ENCODE measurements at places on chromosomes 12 and 14.

- DNase-seq, result peak; percentile 75
Observed at GRCh38 chr12:26630546-26631027, 202.4 kb downstream of the ITPR2 start.

GRCh38 chr12:128408669-128409068 lies 141.7 kb downstream of the TMEM132C start:
- DNase-seq, result no peak

DNA sequence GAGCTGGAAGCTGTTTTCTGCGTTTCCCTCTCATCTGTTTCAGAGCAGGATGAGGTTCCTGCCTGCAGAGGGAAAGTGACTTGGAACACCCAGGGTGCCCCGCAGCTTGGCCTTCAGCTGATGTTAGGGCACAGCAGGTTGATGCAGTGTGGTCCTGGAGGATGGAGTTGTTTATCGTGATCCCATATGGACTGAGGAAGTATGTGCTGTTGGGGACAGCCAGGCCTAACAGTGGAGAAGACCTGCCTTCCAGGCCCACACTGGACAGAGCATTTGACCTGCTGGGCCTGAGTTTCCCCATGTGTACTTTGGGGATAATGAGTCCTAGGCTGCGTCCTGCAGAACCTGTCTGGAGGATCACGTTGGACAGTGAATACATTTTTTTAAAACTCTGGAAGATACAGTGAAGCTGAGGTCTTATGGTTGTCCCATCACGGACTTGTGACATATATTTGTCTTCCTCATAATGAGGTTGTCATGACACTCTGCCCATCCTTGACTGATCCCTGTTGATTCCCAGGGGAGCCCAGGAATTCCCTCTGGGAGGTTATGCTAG lies 12.8 kb downstream of the SERPINA1 start:
- no peak for DNase-seq

- no peak for DNase-seq
Observed at GRCh38 chr12:106229036-106229591, 18.7 kb downstream of the CKAP4 start.

GRCh38 chr12:41514907-41515306 lies 326.8 kb downstream of the PDZRN4 start:
- DNase-seq, result no peak

- DNase-seq, result peak; percentile 61
Observed at GRCh38 chr12:90102957-90103652, 394.5 kb upstream of the ATP2B1 start.

GRCh38 chr12:80200414-80200813 lies 101.1 kb downstream of the OTOGL start:
- DNase-seq, result no peak

- no peak for DNase-seq
Observed at GRCh38 chr14:82667006-82667405, 1133.4 kb upstream of the SEL1L start.

- DNase-seq, result no peak
Observed at GRCh38 chr14:101542391-101542790, 18.9 kb upstream of the DIO3 start.

GRCh38 chr12:80044694-80045046 lies 54.7 kb upstream of the OTOGL start:
- DNase-seq, result peak; percentile 96

- no peak for DNase-seq
Observed at GRCh38 chr12:3892631-3893030, 19.4 kb upstream of the PARP11 start.

- DNase-seq, result no peak
Observed at GRCh38 chr12:29152223-29152868, 3.3 kb downstream of the FAR2 start.

DNA sequence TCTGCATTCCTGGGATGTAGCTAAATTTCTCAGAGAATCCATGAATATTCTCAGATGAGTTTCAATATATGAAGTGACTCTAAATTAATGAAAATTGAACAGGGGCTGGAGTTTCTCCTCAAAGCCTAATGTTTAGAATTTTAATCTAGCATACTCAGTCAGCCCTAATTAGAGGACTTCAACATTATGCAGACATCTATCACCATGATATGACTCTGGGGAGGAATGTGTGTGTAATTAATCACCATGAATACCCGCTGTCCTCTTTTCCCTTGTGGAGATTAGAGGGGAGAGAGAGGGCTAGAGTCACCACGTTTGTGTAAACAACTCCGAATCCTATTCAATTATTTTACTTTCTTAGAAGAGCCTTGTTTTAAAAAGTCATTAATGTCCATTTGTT lies 698.6 kb upstream of the MDGA2 start:
- DNase-seq, result no peak

DNA sequence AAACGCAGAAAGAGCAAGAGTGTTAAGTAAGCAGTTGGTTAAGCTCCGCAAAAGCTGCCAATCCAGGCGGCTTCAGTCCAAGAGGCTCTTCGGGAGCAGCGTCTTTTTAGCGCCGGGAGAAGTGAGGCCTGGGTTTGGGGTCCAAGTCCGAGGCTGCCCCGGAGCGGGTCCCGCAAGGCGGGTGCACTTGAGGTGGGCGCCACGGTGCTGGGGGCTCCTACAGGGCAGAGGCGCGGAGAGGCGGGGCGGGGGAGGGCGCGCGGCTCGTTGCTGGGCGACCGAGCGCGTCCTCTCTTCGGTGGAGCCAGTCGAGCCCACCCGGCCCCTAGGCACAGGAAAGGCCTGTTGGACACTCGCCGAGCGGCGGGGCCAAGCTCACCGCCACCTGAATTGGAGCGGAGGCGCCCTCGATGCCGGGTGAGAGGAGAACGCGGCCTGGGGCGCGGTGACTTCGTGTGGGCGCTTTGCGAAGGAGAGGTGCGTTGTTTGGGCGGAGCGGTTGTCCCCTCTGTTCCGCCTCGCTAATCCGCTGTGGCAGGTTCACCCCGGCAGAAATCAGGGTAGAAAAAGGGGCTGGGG lies 15.6 kb downstream of the TTC6 start:
- no peak for DNase-seq

- no peak for DNase-seq
Observed at GRCh38 chr12:100567945-100568344, 5.5 kb upstream of the GAS2L3 start.

GRCh38 chr12:9051158-9051550 lies 61.8 kb downstream of the KLRG1 start:
- no peak for DNase-seq

GRCh38 chr12:119593578-119594398 lies at the start of gene TMEM233:
TMEM233 (plus strand) TSS chr12:119593774; CDS start chr12:119593849, 75 bp downstream.
- no peak for DNase-seq

GRCh38 chr12:114344831-114345230 lies 61.1 kb downstream of the TBX5 start:
- DNase-seq, result no peak

GRCh38 chr14:89365061-89365801 lies 51.8 kb downstream of the FOXN3 start:
- DNase-seq, result no peak

- DNase-seq, result no peak
Observed at GRCh38 chr12:104750061-104750460, 208.0 kb downstream of the SLC41A2 start.

DNA sequence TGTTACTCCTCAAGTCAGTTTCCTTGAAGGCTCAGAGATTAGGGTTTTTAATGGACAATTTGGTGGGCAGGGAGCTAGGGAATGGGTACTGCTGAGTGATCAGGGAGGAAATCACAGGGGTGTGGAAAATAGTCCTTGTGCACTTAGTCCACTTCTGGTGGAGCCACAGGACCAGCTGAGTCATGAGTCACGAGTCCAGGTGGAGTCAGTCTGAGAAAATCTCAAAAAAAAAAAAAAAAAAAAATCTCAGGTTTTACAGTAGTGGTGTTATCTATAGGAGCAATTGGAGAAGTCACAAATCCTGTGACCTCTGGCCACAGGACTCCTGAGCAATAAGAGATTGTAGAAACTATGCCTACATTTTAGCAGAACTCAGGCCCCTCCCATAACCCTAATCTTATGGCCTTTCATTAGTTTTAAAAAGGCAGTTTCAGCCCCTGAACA lies 28.2 kb upstream of the AMN1 start:
- peak; percentile 52 for DNase-seq

DNA sequence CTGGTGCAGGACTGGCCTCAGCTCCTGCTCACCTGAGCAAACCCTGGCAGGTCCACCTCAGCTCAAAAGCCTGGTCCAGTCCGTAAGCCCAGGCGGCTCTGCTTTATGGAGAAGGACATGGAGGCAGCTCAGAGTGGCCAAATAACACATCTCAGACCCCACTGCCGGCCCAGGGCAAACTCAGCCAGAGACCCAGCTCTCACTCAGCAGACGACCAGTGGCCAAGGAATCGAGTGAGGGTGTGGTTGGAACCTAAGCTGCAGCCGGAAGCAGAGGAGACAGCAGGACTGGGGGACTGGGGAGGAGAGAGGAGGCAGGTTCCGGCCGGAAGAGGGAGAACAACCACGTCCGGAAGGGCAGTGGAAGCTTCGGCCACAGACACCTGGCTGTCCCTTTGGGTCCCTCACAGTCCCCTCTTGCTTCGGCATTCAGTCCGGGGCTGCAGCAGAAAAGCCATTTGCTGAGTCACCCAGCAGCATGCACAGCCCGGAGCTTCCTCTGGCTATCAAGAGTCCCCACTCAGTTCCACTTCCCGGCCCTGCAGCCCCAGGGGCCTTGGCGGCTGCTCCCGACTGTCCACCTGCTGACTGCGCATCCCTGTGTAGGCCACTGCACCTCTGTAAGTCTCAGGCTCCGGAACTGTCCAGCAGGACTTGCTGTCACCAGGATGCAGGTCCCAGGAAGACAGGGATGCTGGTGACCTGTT lies 104.0 kb downstream of the CALM1 start:
- no peak for DNase-seq

DNA sequence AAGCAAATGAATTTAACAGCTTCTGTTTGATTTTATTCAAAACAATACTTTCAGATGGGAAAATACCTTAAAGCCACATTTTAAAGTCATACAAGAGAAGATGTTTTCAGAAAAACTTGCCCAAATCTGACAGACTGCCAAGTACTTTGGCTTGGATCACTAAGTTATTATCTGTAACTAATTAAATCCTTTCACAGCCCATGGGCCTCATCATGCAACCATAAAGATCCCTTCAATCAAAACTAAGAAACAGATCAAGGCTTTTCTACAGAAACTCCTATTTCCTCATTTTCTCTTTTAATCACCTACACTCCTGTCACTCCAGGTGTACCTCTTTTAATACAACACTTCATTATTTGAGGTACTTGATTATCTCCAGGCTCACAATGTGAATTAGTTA lies 28.1 kb downstream of the BLTP3B start:
- DNase-seq, result no peak

GRCh38 chr14:95862243-95862642 lies 14.4 kb upstream of the TUNAR start:
- no peak for DNase-seq

DNA sequence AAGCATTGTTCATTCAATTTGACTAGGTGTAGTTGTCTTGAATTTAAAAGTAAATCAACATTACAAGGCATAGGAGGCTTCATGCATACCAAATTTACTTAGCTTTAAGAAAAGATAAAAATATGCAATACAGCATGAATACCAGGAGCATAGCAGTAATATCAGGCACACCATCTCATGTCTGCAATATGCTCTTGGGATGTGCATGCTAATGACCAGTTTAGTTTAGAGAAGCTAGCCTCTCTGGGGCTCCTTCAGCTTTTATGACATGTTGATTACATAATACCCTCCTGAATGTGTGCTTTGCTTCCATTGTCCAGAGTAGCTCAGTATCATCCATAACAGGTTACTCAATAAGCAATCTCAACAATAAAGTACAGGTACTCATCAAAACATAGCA lies 497.2 kb downstream of the FLRT2 start:
- DNase-seq, result no peak

DNA sequence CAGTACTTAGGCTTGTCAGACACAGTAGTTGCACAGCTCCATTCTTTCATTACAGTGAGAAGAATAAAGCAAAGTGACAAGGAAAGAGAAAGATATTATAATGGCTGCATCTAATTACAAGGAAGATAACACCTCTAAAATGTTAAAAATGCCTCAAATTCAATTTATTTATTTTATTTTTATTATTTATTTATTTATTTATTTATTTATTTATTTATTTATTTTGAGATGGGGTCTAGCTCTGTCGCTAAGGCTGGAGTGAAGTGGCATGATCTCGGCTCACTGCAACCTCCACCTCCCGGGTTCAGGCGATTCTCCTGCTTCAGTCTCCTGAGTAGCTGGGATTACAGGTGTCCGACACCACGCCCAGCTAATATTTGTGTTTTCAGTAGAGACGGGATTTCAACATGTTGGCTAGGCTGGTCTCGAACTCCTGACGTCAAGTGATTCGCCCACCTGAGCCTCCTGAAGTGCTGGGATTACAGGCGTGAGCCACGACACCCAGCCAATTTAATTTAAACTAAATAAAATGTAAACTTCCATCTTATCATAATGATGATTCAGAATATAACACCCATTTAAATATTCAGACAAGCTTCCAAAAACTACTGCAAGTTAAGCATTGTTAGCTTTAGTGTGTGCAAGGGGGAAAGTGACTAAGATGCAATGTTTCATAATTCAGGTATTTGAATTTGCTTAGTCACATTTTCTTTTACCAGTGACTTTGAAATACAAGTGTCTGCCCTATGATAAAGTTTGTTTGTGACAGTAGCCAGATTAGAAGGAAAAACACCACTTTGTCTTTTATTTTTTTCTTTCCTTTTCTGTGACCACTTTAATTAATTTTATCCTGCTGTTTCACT lies 2.4 kb upstream of the CFAP54 start:
- peak; percentile 90 for DNase-seq

DNA sequence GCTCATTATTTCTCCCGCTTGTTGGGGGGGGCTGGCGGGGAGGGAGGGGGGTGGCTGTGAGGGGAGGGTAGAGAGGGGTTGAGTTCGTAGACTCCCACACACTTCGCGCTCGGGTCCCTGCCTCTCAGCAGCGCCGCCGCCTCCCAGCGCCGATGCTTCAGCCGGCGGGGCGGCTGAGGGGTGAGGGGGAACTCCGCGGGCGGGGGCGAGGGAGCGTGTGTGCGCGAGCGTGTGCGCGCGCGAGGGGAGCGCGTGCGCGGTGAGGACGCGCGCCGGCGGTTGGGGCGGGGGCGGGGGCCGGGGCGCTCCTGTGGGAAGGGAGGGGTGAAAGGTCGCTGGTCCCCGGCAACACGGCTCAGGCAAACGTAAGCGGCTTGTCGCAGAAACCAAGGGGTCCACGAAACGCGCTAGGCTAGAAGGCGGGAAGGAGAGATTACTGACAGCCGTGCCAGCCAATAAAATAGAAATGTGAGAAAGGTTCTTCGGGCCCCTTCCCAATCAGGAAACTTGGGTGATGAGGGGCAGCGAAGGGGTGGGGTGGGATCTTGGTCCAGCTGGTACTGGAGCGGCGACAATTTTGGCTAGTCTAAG lies 343 bp upstream of the NOVA1 start:
- peak; percentile 77 for DNase-seq

DNA sequence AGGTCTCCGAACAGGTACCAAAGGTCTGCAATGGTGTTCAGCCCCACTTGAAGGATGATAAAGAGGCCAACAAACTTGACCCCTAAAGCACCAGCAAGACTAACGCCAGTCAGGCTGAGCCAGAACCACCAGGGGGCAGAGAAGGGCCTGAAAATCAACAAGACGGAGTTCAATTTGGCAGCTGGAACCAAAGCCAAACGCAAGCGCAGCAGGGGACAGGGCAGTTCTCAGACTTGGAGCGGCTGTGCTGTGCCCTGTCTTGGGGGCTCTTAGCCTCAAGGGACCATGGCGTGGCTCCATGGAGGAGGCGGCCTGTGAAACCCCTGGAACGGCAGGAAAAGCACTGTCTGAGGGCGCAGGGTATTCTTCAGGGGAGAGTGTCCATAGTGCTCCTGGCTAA lies 19.6 kb downstream of the POMT2 start:
- peak; percentile 88 for DNase-seq
